Fibroblast of skin of right biceps (primary cell): ENCODE measurements at places on chromosomes 5 and 9.

DNA sequence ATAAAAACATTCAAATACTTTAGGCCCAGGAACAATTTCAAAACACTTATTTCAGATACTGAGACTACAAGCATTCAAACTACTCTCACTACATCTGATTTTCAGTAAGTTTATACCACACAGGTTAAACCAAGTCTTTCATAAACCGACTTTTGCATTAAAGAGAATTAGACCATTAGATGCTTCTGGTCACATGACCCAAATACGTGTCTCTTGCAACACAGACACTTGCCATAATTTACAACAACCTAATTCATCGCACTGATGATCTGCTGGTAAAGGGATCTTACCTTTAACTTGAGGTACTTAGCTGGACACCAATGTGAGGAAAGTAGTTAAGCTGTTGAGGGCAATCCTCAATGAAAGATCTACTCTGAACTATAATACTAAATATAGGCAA, 3.2 kb downstream of the HNRNPH1 start:
- no peak for DNase-seq

DNA sequence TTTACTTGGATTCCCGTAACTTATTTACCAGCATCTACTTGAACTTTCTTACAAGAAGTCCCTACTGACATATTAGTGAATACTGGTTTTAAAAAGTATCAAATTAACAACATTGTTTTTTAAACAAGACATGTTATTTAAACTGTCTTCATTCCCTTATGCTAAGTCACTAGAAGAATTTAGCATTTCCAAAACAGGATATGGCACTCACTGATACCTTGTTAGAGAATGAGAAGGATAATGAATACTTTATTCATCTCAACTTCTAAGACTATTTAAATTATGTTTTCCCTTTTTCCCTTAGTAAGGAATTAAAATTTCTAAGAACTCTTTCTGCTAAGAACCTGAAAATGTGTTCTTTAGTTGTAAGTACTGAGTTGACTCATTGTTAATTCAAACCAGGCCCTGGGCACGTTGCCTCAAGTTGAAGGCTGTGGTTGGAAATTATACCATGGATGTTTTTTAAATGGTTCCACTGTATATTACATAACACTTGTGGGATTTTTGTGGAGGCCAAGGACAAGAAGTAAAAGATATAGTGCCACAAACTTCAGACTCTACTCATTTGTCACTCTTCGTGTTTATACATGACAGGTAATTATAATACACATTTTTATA, 219.0 kb upstream of the EDIL3 start:
- peak; percentile 97 for DNase-seq

DNA sequence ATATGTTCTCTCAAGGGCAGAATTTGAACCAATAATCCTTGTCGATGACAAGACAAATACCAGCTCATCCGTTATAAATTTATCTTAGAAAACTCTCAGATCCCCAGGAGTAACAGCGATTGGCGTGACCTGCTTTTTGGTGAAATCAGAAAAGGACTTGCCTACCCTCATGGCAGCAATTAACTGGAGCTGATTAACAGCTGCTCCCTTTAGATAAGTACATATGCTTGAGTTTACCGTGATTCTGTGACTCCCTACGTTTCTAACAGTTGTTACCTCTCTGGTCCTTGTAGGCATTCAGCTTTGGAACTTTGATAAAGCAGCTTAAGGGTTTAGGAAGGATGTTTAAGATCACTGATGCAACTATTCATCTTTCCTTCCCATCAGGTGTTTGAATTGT, 2.6 kb downstream of the INVS start:
- no peak for DNase-seq

GRCh38 chr9:87718852-87719612, 6.9 kb upstream of the CTSL start:
- DNase-seq, result no peak

DNA sequence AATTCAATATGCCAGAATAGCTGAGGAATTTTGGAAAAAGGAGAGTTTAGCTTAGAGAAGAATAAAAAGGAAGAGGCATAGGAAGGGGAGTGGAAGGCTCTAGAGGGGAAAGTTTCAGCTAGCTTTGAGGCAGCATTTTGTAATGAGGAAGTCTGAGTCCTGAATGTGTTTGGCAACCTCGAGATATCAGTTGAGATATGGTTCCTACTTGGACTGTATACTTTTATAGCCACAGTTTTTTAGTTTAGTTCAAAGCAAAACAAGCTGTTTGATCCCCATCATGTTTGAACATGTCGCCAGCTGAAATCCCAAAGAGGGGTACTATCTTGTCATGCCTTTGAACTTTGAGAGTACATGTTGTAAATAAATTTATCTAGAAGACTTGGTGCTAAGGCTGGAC, 559.0 kb upstream of the FTMT start:
- no peak for DNase-seq

- no peak for DNase-seq
Observed at GRCh38 chr9:94746541-94747370, 20.3 kb downstream of the AOPEP start.
